ENCODE measurements at places on chromosomes 3 and 15. TPM values are rescaled to one million over a fixed set of nuclear protein-coding genes. Genes with fewer than 3 reads are reported as not detected.

GRCh38 chr15:67947254-67948039, 106.7 kb upstream of the PIAS1 start:
- no peak overlapping the region for H3K27ac ChIP-seq
- H3K27me3 ChIP-seq, result no peaks in the 10 kb centered on the region
- no peak overlapping the region for H3K4me3 ChIP-seq

DNA sequence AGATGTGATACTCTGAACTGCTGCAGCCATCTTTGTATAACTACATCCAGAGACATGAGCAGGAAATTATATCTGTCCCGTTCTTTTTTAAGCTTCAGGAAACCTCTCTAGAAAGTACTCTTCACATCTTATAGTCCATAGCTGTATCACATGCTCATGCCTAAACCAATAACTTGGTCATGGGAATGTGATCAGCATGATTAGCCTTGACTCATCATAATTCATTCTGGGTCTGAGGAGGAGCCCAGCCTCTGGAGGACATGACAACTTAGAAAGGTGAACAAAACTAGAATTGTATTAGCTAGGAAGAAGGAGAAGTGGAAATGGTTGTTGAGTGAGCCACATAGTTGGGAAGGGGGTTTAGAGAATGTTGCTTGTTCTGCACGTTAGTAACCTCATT, 12.9 kb downstream of the PPM1L start:
- H3K36me3 ChIP-seq, result no peaks in the 10 kb centered on the region
- no peak overlapping the region for H3K27ac ChIP-seq
- H3K27me3 ChIP-seq, result peaks cover 6% of the 10 kb centered on the region
- no peak for DNase-seq
- H3K4me3 ChIP-seq, result no peak overlapping the region

GRCh38 chr3:161415506-161416231, 44.4 kb upstream of the SPTSSB start:
- peak; percentile 49 for DNase-seq
- H3K4me3 ChIP-seq, result no peak overlapping the region
- H3K27me3 ChIP-seq, result no peaks in the 10 kb centered on the region
- no peaks in the 10 kb centered on the region for H3K36me3 ChIP-seq
- H3K4me1 ChIP-seq, result peaks cover 45% of the 10 kb centered on the region

- H3K4me1 ChIP-seq, result no peaks in the 10 kb centered on the region
- H3K27ac ChIP-seq, result no peak overlapping the region
- no peak for DNase-seq
- no peaks in the 10 kb centered on the region for H3K27me3 ChIP-seq
Observed at GRCh38 chr15:45100884-45101625, 12.9 kb downstream of the DUOX2 start.

DNA sequence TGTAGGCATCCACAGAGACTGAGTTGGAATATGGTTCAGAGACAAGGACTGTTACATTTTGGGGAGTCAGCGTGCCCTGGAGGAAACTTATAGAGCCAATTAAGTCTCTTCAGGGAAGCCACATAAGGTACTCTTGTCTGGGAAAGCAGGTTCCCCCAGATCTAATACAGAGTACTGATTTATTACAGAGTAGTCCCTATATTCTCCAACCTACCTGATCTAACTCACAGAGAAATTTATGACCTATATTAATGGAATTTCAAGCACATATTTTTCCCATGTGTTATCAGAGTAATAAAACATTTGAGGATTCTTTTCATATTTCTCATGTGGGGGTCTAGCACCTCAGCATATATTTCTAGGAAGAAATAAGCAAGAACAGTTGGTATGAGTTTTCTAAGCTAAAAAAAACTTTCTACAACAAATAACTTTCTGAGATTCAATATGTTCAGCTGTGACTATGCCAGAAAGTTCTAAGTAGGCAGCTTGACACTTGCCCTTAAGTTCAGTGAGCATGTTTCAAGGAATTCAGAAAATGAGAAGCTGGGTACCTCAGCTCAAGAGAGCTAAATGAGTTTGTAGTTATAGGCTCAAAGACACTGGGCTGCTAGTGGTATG, 75.3 kb upstream of the COL8A1 start:
- H3K27me3 ChIP-seq, result no peaks in the 10 kb centered on the region
- peak overlapping the region; percentile 55 for H3K27ac ChIP-seq
- peak; percentile 3 for DNase-seq

DNA sequence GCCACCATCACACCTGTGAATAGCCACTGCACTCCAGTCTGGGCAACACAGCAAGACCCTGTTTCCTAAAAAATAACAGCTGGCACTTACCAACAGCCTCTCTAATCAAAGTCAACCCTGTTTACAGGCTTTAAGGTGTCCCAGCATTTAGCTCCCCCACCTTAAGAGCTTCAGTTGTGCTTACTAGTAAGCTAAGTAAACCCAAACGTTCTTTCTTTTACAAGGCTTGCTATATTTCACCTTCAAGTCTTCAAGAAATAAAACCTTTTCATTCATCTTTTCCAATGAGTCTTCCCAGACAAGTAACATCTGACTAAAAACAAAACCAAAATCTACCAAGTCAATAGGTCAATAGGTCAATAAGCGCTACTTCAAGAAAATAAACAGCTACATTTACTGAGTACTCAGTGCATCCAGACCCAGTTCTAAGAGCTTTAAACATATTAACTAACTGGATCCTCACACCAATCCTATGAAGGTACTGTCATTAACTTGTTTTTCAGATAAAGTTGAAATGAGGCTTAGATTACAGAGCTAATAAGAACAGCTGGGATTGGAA, 62.4 kb downstream of the PBRM1 start:
- H3K36me3 ChIP-seq, result peaks cover 68% of the 10 kb centered on the region
- H3K27me3 ChIP-seq, result no peaks in the 10 kb centered on the region
- H3K27ac ChIP-seq, result no peak overlapping the region
- no peaks in the 10 kb centered on the region for H3K4me1 ChIP-seq

- H3K4me3 ChIP-seq, result no peak overlapping the region
- DNase-seq, result no peak
- no peaks in the 10 kb centered on the region for H3K36me3 ChIP-seq
- no peak overlapping the region for H3K27ac ChIP-seq
- no peaks in the 10 kb centered on the region for H3K4me1 ChIP-seq
Observed at GRCh38 chr3:112897791-112898190, 51.1 kb upstream of the CD200R1L start.

The FBXO22 gene
- total RNA-seq, result 63.6 TPM

- H3K27me3 ChIP-seq, result peaks cover 16% of the 10 kb centered on the region
- DNase-seq, result no peak
- H3K4me1 ChIP-seq, result peaks cover 18% of the 10 kb centered on the region
- peak overlapping the region; percentile 43 for H3K4me3 ChIP-seq
- H3K27ac ChIP-seq, result no peak overlapping the region
Observed at GRCh38 chr15:74374648-74375302, 7.3 kb upstream of the CYP11A1 start.

The CHCHD6 gene
- 15.9 TPM for total RNA-seq

The SLC12A8 gene
- 6.3 TPM for total RNA-seq

- H3K4me1 ChIP-seq, result no peaks in the 10 kb centered on the region
- H3K27me3 ChIP-seq, result no peaks in the 10 kb centered on the region
- H3K4me3 ChIP-seq, result no peak overlapping the region
Observed at GRCh38 chr3:36843065-36844051, 79.0 kb upstream of the DCLK3 start.

DNA sequence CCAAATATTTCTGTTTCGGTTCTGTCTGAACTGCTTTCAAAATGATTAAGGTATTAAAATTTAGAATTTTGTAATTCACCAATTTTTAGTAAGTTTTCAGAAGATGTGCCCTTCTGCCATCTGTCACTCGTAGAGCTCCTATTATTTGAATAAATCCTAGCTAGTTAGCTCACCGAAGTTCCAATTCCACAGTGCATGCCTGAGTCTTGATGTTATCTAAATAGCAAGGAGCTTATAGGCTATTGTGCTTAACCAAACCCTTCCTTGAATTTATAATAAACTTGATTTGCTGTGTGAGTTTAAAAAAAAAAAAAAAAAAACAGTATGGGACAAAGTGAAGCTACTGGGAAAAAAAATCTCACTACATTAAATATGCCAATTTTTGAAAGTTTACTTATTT, 18.7 kb downstream of the ATP13A3 start:
- H3K4me1 ChIP-seq, result no peaks in the 10 kb centered on the region
- no peak overlapping the region for H3K27ac ChIP-seq
- H3K4me3 ChIP-seq, result no peak overlapping the region
- DNase-seq, result no peak
- peaks cover 5% of the 10 kb centered on the region for H3K36me3 ChIP-seq
- H3K27me3 ChIP-seq, result no peaks in the 10 kb centered on the region

The SLITRK3 gene
- total RNA-seq, result not detected

DNA sequence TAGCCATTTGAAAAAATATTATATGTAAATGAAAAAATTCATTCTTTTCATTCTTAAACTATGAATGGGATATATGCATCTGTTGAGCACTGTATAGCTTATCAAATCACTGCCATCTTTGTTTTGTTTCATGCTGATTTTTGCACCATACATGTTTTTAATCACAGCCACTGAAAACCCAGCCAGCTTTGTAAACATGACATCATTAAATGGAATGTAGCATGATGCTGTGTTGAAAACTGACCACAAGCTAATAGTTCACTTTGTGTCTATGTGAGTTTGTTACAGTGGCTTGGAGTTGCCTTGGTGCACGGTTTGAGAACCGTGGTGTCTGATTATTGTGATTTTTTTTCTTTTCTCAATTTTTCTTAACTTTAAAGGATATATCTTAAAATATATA, 75.7 kb downstream of the GMPS start:
- H3K27me3 ChIP-seq, result no peaks in the 10 kb centered on the region
- peaks cover 5% of the 10 kb centered on the region for H3K4me1 ChIP-seq
- no peak overlapping the region for H3K4me3 ChIP-seq
- no peak for DNase-seq

- no peak for DNase-seq
- H3K4me1 ChIP-seq, result no peaks in the 10 kb centered on the region
- no peak overlapping the region for H3K27ac ChIP-seq
- H3K4me3 ChIP-seq, result no peak overlapping the region
- no peaks in the 10 kb centered on the region for H3K36me3 ChIP-seq
Observed at GRCh38 chr3:37621771-37622170, 239.9 kb upstream of the CTDSPL start.
